GOT3 (cell line): ENCODE measurements at places on chromosomes 3 and 15.

DNA sequence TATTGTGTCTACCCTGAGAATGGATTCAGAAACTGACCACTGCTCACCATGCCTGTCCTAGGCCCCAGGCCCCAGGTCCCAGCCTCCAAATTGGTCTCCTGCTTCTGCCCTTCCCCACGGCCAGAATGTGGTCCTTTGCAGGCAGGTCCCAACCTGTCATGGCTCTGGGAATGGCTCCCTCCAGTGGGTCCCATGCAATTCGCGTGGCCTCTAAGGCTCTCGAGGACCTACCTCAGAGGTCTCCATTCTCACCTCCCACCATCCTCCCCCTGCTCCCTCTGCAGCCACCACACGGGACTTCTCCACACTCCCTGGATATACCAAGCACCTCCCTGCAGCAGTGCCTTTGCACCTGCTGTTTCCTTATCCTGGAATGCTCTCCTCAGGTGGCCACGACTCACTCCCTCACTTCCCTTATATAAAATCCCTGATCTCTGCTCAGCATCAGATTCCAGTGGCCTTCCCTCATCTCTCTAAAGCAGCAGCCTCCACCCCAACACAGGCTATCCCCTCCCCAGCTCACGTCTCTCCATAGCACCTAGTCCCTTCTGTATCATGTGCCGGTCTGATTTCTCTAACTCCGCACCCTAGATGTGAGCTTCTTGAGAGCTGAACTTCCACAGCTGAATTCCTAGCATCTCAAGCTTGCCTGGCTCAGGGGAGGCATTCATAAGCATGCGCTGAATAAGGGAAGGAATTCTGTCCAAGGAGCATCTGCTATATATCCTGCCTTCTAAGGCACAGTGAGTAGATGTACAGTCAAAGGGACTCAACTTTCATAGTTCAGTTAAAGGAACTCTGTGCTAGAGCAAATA, 56.9 kb downstream of the ARRDC4 start:
- no peak for DNase-seq

DNA sequence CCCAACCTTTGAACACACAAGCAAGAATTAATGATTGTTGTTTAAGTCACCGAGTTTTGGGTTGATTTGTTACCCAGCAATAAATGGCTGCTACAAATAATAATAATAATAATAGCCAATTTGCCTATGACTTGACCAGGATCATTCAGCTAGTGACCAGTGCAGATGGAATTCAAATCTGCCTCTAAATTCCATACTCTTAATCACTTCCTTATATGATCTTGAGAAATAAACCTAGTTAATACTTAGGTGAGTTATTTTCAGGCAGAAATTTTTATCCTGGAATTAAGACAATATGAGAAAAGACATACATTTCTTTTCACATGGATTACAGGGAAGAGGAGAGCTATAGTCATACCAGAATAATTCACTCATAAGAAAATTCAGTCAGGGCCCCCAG, 116.0 kb upstream of the GALNT15 start:
- DNase-seq: no peak

GRCh38 chr3:78148986-78149717, 1109.3 kb downstream of the ROBO2 start:
- DNase-seq: no peak

DNA sequence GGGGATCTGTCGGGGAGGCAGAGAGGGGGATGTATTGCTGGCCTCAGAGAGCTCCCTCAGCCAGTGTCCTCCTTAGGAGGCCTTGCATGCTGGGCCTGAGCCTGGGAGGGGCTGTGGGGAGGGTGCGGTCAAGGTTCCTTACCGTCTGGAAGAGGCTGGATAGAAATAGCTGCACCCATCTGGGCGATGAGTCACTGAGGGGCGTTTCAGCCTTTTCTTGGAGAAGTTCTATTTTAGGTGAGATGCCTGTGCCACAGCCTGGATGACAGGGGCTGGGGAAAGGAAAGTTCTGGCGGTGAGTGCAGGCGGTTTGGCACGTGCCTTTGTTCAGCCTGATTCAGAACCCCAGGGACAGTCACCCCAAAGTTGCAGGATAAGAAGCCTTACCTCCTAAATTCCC, 35.7 kb upstream of the APEH start:
- no peak for DNase-seq

GRCh38 chr3:11386465-11387113, 114.4 kb downstream of the ATG7 start:
- no peak for DNase-seq

DNA sequence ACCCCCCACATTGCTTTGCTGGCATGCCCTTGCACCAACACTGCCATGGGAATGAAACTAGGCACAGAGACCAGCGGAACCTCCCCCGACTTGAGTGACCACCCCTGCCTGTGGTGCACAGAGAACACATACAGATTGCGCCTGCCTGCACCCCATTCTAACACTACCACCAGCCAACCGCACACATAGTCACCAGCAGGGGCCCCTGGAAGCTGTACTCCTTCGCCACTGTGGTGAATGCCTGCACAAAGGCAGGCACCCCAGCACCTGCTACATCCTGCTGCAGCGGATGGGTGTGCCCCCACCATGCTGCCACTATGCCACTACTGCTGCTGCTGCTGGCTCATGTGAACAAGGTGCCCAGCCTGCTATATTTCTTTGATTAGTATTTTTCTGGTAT, 27.4 kb upstream of the DNAAF4 start:
- DNase-seq: no peak

DNA sequence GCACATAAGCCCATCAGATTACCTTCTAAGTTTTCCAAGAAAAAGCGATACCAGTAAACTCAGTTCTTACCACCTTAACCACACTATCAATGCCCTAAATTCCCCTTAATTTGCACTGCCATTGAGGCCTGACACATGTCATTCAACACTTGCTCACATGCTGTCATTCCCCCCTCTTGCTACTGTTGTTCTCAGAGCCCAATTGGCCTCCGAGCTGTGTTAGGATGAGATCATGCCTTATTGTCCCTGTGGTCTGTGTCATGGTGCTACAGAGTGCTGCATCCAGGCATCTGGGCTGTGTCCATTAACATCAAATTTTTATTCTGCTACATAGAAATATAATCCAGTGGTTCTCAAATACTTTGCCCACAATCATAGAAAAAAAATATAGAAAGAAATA, 213.6 kb downstream of the SSR3 start:
- no peak for DNase-seq

- DNase-seq: no peak
Observed at GRCh38 chr3:23136054-23136453, 67.1 kb upstream of the UBE2E2 start.

- no peak for DNase-seq
Observed at GRCh38 chr15:90640862-90641261, 76.3 kb upstream of the BLM start.
